RKO (cell line): ENCODE measurements at places on chromosomes 4 and X.
A peak's percentile ranks its signal among the peaks of the same experiment; 100 is the strongest.

DNA sequence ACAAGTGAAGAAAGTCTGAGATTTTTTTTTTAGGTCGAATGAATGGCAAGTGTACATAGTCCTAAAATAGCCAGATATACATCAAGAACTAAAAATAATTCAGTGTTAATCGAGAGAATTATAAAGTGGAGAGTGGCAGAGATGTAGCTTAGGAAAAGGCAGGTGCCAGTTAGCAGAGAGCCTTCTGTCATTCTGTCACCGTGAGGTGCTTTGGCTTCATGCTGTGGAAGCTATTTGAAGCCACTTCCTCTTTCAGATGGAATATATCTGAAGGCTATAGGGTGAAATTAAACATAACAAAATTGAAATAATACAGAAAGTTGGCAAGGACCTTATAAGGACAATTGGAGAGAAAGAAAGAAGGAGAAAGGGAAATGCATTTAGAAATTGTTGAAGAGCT lies 756.3 kb downstream of the CCSER1 start:
- no peak for DNase-seq

DNA sequence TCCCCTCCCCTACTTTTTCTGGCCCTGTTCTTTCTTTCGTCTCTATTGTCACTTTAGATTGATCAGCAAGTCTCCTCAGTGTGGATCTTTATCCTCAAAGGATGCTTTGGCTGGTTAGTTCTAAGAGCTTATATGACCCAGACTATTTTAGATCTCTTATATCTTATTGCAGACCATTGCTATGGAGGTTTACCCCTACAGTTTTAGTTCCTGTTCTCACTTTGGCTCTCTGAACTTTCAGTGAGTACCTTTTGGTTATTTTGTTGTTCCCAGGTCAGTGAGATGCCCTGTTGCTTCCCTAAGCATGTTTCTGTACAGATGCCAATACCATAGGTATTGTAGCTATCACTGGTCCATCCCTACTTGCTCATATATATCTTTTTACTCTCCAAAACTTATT lies 24.0 kb upstream of the MED14 start:
- DNase-seq: no peak

- no peak for DNase-seq
These were observed 118.9 kb downstream of the EVC2 start for GRCh38 chr4:5589495-5589894.

- no peak for DNase-seq
These were observed 3.5 kb downstream of the SLIT2 start for GRCh38 chr4:20255251-20255586.

DNA sequence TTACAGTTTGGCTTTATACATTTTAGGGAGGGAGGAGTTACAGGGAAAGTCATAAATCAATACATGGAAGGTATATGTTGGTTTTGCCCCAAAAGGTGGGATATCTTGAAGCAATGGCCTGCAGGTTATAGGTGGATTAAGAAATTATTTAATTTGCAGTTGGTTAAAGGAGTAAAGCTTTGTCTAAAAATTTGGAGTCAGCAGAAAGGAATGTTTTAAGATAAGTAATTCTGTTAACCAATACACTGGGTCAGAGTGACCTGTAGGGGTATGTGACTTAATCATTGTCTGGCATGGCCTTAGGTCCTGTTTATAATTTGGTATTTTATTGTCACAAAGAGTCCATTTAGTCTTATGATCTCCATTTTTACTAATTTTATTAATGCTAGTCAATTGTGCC lies 115.0 kb downstream of the AGTR2 start:
- DNase-seq: no peak

DNA sequence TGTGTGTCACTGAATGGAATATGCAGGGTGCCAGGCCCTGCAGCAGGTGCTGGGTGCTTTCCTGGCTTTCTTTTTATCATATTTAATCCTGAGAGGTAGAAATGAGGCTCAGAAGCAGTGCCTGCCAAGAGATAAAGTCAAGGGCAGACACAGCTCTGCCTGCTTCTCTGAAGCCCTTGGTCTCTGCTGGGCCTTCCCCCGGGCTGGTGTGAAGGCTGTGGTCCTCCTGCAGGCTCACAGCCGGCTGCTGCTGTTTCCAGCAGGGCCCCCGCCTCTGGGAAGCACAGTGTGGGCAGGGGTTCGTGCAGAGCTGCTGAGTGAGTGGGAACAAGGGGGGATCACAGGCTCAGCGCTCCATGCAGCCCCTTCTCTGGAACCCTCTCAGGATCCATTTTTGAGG lies 49.6 kb downstream of the TBC1D14 start:
- no peak for DNase-seq

- DNase-seq: no peak
These were observed 124.6 kb downstream of the GABRB1 start for GRCh38 chr4:47155919-47156318.

DNA sequence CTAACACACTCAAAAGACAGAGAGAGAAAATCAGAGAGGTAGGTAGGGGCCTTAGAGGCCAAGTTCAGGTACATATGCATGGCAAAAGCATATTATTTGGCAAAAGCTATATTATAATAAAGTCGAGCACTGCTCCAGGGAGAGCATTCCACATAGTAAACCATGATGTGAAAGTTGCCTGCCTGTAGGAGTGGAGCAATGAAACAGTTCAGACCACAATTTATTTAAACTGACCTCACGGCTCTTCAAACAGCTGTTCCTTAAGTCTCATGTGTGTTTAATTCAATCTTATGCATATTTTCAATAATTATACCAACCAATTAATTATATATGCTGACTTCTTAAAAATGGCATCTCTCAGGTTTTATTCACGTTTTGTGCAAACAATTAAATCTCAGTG lies 3.3 kb downstream of the RFC1 start:
- DNase-seq: no peak

DNA sequence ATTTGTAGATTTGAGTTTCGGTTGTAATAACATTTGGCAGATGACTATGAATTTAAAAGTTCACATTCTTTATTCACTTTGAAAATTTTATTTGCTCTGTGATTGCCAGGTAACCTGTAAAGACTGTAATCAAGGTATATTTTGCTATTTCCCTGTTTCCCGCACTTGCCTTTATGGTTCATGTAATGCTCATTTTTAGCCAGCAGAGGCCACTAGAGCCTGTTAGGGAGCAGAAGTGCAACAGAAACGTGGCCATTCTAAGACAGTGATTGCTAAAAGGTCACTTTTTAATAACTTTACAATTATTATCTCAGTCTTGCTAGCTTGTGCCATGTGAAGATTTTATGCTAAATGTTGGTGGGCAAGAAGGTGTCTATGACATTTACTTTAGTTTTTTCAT lies 12.4 kb downstream of the YIPF6 start:
- DNase-seq: peak; percentile 71

DNA sequence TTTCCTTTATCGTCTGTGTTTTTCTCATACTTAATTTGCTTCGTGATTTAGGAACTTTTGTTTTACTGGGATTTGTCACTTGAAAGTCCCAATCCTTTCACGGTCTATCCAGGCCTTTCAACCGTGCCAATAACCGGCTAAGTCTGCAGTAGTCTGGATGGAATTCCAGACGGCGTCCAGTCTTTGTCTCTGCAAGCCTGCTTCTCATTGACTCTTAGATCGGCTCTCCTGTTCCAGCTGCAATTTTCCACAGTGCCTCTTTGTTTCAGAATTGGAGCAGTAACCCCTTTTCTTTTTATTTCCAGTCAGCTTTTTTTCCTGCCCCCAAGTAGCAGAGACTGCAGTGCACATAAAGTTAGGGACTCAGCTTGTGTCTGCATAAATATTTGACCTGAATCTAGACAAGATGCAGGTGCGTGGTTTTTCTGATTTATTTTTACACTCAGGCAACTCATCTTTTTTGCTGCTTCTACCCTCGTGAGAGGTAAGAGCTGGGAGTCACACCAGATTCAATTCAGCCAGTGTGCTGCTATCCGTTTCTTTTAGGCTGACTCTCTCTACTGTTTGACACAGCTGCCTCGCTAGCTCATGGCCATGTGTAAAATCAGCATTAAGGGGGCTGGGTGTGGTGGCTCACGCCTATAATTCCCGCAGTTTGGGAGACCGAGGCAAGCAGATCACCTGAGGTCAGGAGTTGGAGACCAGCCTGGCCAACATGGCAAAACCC lies 37.4 kb upstream of the DHRSX start:
- no peak for DNase-seq

GRCh38 chr4:48224606-48225005 lies 45.0 kb downstream of the TEC start:
- DNase-seq: no peak

GRCh38 chr4:165095291-165095690 lies 17.4 kb downstream of the TMEM192 start:
- no peak for DNase-seq

DNA sequence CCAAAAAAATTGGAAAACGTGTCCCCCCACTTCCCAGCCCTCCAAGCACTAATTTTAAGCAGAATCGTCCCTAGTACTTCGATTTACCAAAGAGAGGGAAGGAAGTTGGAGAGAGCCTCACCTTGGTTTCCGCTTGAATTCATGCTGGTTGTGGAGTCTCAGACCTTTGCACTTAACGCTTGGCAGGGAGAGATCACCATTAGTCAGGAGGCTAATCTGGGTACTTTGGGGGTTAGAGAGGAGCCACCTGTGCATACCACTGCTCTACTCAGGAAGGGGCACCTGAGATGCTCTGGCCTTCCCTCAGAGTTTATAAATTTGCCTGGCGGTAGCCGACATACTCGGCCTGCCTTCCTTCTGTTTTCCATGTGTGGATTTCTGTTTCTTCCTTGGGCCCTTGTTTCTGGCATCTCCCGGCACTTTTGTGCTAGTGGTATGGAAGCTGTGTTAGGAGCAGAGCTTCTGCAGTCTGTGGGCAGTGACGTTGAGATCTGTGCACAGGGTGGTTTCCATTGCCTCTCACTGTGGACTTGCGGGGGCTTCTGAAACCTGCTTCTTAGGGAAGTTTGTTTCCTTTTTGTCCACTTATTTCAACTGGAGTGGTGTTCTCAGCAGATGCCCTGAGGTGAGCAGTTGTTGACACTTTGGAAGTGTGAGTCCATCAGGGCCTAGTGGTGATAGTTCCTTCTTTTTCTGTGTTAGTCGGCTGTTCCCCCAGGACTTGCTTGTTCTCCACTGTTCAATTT lies 104.2 kb downstream of the TMEM131L start:
- no peak for DNase-seq

- DNase-seq: no peak
These were observed 11.8 kb downstream of the ANOS1 start for GRCh38 chrX:8720136-8720535.

GRCh38 chr4:38462367-38463055 lies 201.5 kb upstream of the KLF3 start:
- no peak for DNase-seq

DNA sequence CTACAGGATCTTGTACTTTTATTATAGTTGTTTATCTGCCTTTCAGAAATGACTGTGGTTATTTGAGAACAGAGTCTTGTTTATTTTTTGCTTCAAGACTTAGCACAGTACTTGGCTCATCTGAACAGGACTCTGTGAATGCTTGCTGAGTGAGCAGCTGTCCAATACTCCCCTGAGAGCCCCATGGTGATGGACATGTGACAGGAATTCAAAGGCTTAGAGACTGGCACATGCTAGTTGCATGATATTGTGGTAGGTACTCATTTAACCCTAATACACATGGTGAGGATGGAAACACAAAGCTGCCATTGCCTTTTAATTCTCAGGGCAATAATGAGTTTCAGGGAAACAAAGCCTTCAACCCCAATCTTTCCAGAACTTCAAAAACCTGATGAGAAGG lies 97.3 kb downstream of the GEMIN8 start:
- DNase-seq: no peak

- no peak for DNase-seq
These were observed 95.9 kb downstream of the EGF start for GRCh38 chr4:110008540-110008939.

- no peak for DNase-seq
These were observed 1140.1 kb downstream of the TECRL start for GRCh38 chr4:63269156-63269555.

DNA sequence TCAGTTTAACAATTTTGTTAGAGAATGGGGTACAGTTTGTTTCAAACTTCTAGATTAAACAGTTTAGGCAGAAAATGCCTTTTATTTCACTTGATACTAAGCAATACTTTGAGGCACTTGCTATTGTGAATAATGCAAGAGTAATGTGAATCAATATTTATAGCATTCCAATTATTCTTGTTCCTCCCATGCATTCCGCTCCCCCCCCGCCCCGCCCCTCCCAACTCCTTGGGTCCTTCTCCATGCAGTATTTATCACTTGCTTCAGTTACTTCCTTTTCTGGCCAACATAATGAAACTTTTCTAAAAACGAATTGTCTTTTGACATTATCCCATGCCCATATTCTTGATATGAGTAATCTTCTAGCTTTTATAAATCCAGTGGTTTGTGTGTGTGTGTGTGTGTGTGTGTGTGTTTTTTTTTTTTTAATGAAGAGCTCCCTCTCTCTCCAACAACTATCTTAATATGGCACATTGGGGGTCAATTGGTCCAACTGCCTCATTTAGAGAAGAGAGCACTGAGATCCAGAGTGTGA lies 1.6 kb downstream of the BANK1 start:
- no peak for DNase-seq

DNA sequence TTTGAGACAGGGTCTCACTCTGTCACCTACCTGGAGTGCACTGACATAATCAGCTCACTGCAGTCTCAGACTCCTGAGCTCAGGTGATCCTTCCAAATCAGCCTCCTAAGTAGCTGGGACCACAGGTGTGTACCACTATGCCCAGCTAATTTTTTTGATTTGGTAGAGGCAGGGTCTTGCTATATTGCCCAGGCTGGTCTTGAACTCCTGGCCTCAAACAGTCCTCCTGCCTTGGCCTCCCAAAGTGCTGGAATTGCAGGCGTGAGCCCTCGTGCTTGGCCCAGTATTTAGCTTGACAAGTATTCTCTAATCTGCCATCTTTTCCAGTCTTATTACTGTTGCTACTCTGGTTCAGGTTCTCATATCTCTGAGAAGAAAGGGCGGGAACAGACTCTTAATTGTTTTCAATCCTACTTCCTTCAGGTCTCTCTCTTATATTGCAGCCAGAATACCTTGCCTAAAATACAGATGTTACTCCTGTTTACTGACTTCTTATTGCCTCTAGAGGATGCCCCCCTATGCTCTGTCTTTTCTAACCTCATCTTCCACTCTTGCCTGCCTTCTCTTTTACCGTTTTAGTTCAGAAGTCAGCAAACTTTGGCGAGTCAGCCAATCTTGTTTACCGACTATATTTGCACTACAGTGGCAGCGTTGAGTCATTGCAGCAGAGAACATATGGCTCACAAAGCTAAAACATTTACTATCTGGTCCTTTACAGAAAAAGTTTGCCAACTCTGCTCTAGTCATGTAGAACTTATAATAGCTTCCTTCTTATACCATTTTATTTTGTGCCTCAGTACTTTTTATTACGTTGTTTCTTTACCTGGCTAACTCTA lies 19.0 kb downstream of the MRPL1 start:
- peak; percentile 37 for DNase-seq

GRCh38 chrX:116384406-116384954 lies 51.9 kb upstream of the SLC6A14 start:
- DNase-seq: no peak
